Fibroblast of the aortic adventitia (primary cell): ENCODE measurements at places on chromosomes 7 and 10. TPM values are rescaled to one million over a fixed set of nuclear protein-coding genes. Genes with fewer than 3 reads are reported as not detected.

Gene GDF10
- total RNA-seq: 11.1 TPM in 1 of 2 replicates, not detected in the other

Gene C10orf62
- not detected in 2 replicates for total RNA-seq

Gene C7orf33
- total RNA-seq: not detected in 2 replicates

DNA sequence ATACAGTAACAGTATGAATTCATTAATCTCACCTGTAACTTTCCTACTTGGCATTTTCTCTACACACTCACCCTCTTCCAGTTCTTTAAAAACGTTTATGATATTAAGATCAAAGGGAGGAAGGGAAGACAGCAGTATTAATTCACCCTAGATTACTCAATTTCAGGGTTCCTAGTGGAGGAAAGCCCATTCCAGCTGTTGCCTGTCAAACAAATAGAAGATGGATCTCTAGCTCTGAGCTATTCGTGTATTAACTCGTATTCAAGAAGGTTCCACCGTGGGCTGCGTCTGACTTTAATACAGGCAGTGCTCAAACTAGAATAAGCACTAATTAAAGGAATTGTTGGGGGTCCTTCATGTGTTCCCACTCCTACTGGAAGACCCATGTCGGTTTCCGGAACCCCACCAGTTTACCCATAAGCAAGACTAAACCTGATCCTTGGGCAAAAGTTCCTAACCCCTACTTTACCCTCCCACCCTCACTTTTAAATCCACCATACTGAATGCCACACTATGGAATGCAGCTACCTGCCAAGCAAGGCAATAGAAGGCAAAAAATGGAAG is 2.1 kb downstream of the NANOS1 start:
- peak; percentile 13 for DNase-seq

GRCh38 chr7:55251313-55251712 is 113.8 kb upstream of the LANCL2 start:
- DNase-seq: no peak

DNA sequence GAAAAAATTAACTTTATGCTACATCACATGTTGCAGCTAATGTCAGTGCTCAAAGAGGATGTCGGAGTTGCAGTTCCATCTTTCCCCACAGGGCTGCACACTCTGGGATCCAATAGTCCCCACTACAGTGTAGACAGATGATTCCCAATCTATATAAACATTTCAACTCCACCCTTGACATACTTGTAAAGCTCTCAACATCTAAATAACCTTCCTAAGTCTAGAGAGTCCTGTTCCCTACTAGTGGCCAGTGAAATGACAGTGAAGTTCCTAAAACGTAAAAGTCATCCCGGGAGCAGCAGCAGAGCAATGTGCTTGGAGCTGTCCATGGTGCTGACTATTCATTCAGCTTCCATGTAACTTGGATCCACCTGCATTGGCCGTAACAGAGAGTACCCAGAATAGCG is 145.1 kb downstream of the GRM8 start:
- DNase-seq: peak; percentile 49

GRCh38 chr7:149245244-149245643 is 5.8 kb downstream of the ZNF212 start:
- DNase-seq: no peak

DNA sequence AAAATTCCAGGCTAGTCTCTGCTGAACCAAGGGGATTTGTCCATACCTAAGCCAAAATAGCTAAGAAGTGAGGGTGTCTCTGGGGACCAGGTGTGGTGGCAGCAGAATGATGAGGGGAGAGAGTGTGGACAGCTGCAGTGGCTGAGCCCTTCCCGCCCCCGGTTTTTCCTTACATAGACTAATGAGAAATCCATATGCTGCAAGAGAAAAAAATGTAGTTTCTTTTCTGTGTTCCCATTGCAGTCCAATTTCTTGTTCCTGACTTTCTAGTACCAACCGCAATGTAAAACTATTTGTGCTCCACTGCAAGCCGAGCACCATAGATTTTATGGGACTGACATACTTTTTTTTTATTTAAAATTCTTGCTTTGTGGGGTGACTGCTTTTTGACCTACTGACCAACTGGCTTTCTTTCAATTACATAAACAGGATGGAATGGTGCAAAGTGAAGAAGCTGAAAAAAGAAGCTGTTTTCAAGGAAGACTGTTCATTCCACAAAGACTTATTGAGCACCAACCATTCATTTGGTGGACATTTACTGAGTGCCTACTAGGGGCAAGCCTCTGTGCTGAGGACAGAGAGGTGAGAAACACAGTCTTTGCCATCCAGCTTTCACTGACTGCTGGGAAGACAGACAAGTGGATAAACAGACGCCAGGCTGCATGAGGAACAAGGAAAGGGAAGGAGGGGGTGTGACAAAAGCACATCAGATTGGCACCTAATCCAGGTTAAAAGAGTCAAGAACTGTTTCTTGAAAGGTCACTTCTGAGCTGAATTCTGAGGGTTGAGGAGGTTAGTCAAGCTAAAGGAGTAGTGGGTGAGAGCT is 9.8 kb downstream of the CEP41 start:
- peak; percentile 74 for DNase-seq

DNA sequence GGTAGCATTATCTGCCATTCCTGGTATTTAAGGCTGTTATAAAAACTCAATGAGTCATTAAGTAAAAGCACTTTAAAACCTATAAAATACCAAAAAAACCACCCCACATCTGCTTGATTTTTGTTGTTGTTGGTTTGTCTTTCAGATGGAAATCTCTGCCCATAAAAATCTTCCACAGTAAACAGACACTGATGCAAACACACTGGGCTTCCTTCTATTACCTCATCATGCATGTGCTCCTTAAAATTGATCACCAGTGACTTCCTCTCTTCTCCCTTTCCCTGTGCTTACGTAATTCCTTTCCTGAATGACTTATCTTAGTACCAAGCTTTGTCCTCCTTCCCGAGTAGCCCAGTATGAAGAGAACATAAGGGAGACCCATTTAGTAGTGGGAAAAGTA is 167.2 kb downstream of the EVX1 start:
- DNase-seq: no peak

- DNase-seq: peak; percentile 74
These were observed 65.4 kb downstream of the TACC2 start for GRCh38 chr10:122054048-122055025.

DNA sequence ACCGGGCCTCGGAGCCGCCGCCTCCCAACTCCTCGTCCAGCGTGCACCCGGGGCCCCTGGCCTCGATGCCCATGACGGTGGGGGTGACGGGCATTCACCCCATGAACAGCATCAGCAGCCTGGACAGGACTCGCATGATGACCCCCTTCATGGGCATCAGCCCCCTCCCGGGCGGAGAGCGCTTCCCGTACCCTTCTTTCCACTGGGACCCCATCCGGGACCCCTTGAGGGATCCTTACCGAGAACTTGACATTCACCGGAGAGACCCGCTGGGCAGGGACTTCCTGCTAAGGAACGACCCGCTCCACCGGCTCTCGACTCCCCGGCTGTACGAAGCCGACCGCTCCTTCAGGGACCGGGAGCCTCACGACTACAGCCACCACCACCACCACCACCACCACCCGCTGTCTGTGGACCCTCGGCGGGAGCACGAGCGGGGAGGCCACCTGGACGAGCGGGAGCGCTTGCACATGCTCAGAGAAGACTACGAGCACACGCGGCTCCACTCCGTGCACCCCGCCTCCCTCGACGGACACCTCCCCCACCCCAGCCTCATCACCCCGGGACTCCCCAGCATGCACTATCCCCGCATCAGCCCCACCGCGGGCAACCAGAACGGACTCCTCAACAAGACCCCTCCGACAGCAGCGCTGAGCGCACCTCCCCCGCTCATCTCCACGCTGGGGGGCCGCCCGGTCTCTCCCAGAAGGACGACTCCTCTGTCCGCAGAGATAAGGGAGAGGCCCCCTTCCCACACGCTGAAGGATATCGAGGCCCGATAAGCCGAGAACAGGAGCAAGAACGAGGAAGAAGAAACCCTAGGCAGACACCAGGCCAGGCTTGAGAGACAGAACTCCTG is 341.5 kb upstream of the GALNT17 start:
- no peak for DNase-seq

- DNase-seq: peak; percentile 86
These were observed 44.6 kb downstream of the HGF start for GRCh38 chr7:81725003-81725811.

DNA sequence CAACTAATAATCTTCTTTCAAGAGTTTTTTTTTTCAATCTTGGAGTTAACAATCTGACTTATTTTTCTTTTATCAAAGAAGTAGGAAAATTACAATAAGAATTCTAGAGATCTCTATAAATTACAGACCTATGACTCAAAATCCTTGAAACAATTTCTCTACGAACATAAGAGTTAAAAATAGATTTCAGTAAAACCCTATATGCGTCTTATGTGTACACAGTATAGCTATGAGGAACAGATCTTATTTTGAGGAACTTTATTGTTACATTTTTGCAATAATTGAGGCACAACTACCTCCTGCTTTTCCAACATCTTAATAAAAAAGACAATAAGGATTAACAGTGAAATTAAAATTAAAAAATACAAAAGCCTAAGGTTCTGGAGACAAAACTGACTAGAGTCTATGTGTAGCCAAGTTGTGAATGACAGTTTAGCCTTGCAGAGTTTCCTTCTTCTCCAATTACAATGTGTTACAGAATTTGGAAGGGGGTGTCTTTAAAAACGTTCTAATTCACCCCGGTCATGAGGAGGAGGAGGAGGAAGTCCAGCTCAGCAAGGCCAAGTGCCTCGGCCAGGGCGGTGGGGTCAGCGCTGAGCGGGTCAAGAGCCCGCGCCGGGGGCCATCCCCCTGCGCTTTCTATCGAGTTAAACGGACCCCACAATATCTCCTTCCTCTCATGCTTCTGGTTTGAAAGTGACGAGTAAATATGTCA is 40.5 kb downstream of the AMZ1 start:
- no peak for DNase-seq

DNA sequence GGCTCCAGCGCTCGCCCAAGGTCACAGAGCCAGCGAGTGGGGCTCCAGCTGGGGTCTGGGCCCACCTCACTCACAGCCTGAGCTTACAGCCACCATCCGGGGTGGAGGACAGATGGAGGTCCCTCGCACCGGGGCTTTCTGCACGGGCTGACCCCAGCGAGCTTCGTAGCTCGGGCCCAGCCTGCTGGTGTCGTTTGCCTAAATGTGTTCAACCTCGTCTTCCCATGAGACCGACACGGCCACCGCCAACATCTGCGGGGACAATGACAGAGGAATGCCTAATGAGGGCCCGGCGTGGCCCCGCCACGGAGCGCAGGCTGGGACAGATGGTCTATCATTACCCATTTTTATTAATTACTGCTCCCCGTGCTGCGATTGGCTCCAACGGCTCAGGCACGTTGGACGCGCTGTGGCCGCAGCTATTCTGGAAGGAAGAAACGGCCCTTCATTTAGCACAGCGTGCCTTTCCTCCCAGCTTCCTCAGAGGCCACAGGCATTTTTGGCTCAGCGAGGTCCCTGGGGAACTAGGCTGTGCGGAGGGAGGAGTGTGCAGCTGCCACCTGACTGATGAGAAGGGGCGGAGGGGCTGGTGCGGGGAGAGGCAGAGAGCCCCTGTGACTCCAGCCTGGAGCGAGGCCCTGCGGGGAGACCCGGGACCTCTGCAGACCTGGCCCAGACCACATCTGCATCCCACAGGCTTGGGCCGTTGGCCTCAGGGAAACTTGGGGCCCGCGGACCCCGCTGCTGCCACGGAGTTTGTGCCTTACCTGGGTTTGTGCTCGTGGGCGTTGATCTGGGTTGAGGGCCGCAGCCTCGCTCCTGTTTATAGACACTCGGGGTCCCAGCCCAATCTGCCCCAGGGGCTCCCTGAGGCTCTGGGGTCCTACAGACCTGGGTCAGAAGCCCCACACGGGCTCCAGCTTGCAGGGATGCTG is 22.9 kb upstream of the ELFN1 start:
- DNase-seq: peak; percentile 79

- DNase-seq: no peak
These were observed 45.2 kb downstream of the GPR141 start for GRCh38 chr7:37728747-37729146.

DNA sequence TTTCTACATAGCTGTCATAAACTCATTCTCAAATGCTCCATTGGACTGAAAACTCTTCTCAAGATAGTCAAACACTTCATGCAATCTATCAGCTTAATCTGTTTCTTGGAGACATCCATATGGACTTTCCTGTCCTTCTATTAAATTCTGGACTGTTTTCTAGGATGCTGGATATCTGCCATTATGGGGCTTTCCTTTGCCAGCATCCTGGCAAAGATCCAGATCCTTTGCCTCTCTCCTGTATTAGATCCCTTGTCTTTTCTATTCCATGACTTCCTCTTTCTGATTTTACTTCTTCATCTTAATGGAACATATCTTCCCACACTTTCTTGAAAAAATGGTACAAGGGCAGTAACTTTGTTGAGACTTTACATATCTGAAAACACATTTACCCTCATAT is 35.9 kb upstream of the SKAP2 start:
- no peak for DNase-seq
